ENCODE measurements at places on chromosomes 11 and 22. TPM values are rescaled to one million over a fixed set of nuclear protein-coding genes. Genes with fewer than 3 reads are reported as not detected.

SPDYC gene
- polyA plus RNA-seq: not detected

TRIM51 gene
- not detected for polyA plus RNA-seq

DNA sequence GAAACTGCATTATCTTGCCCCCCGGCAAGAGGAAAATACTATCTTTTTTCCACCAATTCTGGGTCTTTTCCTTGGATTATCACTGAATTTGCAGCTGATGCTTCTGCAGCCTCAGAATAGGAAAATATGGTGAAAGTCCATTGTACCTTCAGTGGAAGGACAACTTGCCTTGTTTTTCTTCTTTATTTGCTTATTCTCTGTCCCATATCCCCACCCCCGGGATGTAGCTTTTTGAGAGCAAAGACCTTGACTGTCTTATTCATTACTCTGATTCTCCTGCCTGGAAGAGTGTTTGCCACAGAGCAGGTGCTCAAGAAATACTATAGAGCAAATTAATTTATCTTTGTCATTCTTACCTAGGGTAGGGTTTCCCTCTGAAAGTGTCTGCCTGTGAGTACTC is 29.5 kb downstream of the UBASH3B start:
- DNase-seq: no peak
- peaks cover 14% of the 10 kb centered on the region for H3K4me1 ChIP-seq
- H3K36me3 ChIP-seq: no peaks in the 10 kb centered on the region
- H3K4me3 ChIP-seq: no peak overlapping the region
- no peak overlapping the region for H3K27ac ChIP-seq

DNA sequence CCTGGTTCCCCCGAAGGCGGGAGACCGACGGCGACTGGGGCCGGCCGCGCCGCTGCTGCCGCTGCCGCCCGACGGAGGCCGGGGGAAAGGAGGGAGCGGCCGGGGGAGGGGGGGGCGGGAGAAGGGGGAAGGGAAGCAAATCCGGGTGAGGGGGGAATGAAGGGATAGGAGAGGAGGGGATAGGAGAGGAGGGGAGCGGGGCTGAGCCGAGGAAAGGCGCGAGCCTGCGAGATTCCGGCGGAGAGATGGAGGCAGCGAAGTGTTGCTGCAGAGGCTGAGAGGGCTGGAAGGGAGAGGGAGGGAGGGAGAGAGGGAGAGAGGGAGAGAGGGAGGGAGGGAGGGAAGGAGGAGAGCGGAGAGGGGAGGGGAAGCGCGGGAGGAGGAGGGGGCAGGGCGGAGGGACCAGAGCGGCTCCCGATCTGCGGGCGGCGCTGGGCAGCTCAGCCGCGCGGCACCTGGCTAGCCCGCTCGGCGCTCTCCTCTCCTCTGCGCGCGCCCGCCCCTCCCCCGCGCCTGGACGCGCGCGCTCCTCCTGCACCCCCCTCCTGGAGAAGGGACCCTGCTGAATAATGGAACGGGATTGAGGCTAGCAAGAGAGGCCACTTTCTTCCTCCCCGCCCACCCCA is 52.3 kb downstream of the SLC22A12 start:
- H3K4me3 ChIP-seq: peak overlapping the region; percentile 71
- H3K27me3 ChIP-seq: no peaks in the 10 kb centered on the region
- no peaks in the 10 kb centered on the region for H3K4me1 ChIP-seq

DNA sequence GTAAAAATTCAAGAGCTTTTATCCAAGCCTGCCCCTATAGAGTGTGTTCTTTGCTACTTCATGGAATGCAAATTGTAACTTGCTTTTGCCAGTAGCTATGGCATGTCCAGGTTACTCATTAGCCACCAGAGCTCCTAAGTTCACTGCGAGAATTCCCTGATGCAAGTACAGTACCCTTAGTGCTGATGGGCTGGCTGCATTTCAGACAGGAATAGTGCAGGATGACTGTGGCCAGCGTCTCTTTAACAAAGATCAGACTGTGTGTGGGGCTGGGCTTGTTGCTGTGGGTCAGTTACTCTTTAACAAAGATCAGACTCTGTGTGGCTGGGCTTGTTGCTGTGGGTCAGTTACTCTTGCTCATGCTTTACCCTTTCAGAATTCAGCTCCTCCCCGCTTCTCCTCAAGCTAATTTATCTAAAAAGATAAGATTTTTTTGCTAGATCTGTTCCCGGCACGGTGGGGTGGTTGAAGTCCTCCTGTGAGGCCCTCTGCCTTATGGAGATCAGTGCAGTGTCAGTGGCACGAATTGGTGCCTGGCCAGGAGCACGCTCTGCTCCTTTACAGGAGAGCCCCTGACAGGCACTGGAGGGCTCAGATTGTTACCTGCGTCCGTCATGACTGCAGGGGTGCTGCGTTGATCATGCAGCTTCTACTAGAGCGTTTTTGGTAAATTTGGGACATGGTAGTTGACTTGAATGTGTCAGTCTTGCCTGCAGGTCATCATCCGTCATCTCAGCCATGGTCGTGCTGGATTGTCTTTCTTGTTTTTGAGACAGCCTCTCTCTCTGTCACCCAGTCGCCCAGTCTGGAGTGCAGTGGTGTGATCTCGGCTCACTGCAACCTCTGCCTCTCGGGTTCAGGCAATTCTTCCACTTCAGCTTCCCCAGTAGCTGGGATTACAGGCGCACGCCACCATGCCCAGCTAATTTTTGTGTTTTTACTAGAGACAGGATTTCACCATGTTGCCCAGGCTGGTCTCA is 27.0 kb downstream of the AP2A2 start:
- H3K27ac ChIP-seq: no peak overlapping the region
- no peak for DNase-seq
- peaks cover 13% of the 10 kb centered on the region for H3K36me3 ChIP-seq
- peaks cover 55% of the 10 kb centered on the region for H3K4me1 ChIP-seq
